ENCODE measurements at places on chromosomes 4 and X.

DNA sequence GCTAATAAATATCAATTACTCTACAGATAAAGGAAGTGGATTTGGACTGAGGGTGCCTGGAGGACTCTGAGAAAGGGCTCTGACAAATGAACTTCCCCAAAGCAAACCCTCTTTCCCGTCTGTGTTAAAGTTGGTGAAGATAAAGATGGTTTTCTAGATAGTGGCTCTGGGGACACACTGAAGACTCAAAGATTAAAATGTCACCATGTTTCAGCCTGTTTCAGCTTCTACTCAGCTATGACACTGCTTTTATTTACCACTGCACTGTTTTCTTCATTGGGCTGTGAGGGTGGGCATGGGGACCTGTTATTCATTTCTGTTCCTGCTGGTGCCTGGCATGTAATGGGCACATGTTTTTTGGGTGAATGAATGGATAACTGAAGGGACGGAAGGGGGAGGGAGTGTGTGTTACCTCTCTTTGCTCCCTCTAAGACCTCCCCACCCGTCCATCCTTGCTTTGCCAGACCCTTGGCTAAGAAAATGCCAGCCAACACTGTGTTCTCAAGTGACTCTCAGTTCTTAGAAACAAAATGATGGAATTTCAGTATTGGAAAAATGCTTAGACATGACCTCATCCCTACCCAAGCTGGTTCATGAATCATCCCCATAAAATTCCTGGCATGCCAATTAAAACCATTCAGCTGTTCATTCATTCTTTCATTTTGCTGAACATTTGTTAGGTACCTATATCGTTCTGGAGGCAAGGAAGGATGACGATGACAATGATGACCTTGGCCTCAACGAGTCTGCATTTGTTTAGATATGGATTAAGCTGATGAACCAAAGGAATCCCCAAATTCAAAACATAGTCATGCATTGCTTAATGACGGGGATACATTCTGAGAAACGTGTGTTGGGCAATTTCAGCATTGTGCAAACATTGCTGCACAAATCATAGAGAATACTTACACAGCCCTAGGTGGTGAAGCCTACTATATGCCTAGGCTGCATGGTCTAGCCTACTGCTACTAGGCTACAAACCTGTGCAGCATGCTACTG is 13.4 kb upstream of the STK32B start:
- DNase-seq: no peak

- no peak for DNase-seq
Measured at GRCh38 chr4:33714971-33715370, 2529.3 kb downstream of the ARAP2 start.

DNA sequence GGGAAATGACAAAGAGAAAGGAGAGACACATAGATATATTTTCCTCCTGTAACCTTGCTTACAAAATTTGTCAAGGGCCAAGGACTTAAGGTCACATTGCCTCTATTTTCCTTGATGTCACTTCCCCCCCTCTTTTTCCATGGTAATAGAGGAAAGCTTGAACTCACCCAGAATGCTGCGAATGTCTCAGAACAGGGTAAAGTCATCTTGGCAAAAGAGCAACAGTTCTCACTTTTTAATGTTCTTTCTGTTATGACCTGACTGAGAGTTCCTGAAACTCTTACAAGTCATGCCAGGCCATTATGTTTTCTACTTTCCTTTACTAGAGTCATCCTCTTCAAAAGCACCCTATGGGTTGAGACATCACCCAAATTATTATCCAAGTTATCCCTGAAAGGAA is 50.7 kb upstream of the PRDM5 start:
- DNase-seq: no peak

DNA sequence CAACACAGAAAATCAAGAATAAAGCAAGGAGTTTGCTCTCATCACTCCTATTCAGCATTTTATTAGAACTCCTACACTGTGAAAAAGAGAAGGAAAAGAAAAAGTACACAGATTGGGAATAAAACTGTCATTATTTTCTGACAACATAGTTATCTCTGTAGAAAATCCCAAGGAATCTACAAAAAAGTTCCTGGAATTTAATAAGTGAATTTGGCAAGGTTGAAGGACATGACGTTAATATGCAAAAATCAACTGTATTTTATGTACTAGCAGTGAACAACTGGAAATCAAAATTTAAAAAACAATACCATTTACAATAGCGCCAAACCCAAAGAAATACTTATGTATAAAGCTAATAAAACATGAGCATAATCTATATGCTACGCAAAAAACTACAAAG is 26.3 kb downstream of the CHIC2 start:
- DNase-seq: no peak

- no peak for DNase-seq
Measured at GRCh38 chrX:57595381-57595811, 3.6 kb downstream of the ZXDB start.

GRCh38 chr4:156889616-156890594 is 81.7 kb downstream of the PDGFC start:
- no peak for DNase-seq

GRCh38 chr4:4865705-4866123 is 6.2 kb downstream of the MSX1 start:
- DNase-seq: no peak

- no peak for DNase-seq
Measured at GRCh38 chr4:176584031-176584606, 208.6 kb downstream of the VEGFC start.

GRCh38 chr4:84483688-84484087 is 15.4 kb downstream of the NKX6-1 start:
- DNase-seq: no peak

GRCh38 chr4:86512631-86513030 is 81.5 kb upstream of the PTPN13 start:
- DNase-seq: no peak

DNA sequence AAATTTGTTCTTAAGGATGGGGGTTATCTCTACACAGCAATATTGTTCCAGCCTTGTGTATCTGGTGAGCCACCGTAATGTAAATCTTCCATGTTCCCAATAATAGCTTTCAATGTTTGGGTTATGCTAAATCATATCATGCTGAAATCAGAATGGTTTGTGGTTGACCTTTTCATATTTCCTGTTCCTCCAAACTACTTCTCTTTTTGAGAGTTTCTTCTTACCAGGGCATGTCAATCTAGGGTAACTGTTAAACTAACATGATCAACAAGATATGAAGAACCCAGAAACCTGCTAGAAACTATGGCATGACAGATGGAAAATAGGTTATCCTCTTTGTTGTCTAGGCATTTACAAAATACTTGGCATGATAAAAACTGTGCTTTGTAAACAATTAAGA is 22.0 kb downstream of the TNMD start:
- no peak for DNase-seq

DNA sequence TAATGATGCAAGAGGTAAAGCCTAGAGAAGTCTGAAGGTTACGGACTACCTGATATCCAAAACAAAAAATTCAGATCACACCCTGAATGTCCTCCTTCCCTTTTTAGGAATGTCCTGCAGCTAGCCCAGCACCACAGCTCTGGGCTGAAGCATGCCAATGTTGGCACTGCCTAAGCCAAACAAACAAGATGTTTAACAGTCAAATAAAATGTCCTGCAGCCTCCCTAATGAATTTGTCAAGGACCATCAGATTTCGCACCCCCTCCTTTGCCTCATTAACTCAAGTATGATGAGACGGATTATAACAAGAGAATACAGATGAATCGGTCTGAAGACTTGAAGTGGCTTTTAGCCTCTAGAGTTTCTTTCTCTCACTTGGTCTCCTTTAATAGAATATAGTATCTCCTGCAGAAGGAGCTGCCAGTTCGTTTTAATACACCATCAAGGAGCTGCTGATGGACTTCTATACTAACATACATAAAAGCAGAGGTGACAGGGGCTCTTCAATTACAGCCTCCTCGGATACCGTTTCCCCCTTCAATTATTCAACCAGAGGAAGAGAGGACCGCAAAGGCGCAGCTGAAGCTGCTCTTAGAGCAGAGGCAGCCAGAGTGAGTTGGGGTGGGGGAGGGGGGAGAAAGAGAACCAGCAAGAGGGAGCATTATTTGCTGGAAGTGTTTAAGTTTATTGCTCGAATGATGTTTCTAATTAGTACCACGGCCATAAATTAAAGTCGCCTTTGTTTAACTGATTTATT is 3.0 kb upstream of the MAB21L2 start:
- DNase-seq: no peak

GRCh38 chrX:13369256-13370030 is 49.6 kb upstream of the ATXN3L start:
- no peak for DNase-seq

GRCh38 chr4:168524006-168524405 is 27.2 kb downstream of the PALLD start:
- DNase-seq: no peak

DNA sequence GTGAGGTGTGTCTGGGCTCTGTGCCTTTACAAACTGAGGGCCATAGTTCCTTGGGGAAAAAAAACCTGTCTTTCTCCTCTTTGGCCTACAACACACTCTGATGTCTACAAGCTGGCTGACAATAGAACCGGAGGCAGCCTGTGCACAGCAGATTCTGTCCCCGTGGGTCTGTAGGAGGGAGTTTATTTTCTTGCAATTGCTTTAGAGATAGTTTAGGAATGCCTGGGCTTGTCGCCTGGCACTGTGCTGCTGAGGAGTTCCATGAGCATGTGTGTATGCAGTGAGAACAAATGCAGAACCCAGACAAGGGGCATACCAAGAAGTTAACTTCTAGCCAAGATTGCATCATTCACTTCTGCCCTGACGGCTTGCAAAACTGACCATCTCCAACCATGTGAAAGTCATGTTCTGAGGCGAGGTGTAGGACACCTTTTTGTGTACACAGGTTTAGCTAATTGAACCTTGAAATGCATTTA is 54.1 kb downstream of the CCNI start:
- no peak for DNase-seq

DNA sequence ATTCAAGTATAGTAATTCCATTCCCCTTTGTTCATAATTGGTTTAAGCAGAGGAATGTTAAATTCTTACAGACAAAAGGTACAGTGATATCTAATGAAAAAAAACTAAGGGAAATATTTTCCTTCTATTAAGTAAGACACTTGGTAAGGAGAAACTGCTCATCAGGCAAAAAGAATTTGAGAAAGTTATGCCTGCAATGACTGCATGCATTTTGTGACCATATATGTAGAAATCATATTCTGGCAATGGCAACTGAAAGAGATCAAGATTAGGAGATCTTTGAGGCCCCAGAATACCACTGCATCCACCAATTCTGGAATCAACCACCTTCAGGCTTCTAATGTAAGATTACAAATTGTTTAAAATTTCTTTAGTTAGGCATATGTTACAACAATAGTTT is 364.8 kb downstream of the PCDH10 start:
- DNase-seq: no peak

GRCh38 chr4:579543-580175 is 3.6 kb upstream of the TMEM271 start:
- no peak for DNase-seq

DNA sequence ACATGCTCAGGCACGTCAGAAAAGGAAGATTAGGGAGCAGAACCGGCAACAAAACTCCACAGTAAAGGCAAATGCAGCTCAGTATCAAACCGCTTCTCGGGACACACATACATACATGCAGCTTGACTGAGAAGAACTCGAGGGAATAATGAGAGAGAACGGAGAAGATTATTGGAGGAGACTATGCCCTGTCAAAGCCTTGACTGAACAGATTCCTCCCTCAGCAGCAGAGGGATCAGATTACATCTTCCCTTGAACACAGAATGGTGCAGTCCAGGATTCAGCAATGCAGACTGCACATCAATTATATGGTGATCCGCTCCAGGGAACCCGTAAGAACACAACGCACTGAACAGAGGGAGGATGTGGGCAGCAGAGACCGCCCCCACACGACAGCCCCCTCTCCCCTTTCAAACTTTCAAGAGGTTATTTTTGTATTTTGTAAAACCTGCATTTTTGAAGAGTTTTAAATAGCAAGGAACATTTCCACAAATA is 183.2 kb downstream of the FBXW7 start:
- no peak for DNase-seq

DNA sequence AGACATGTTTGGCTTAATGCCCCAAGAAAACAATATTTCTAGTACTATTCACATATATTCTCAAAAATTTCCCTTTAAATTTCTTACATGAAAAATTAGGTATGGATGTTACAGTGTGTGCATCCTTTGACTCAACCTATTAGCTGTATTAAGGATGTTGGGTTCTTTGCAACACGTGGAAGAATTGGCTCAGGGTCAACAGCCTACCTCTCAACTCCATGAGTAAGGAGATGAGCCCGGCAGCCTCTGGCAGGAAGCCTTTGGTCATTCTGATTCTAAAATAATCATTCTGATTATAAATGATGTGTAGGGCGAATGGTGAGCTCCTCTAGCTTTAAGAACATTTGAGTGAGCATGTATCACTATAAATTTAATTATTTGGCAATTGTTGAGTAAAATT is 148.0 kb upstream of the WDFY3 start:
- no peak for DNase-seq

DNA sequence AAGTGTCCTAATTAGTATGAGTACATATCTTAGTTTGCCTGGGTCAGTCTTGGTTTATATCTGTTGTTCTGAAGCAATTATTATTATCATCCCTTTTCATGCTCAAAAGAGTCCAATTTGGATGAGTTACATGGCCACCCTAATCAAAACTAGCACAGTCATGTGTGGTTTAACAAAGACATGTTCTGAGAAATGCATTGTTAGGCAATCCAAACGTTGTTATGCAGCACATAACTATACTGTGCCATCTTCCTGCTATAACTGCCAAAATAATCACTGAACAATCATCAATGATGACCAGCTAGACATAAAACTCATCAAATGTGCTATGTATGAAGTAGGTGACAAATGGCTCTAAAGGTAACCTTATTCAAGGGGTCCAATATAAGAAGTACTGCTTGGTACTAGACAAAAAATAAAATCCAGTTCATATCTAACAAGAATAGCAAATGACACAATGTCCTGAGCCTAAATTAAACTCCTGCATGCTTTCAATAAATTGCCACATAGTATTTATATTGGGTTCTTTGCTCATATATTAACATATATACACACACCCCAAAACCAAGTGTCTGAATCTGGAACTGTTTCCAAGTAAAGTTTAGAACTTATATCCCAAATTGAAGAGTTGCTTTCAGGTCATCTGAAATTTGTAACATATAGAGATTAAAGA is 41.9 kb downstream of the CNOT6L start:
- no peak for DNase-seq

- DNase-seq: no peak
Measured at GRCh38 chr4:176668324-176668723, 124.4 kb downstream of the VEGFC start.

DNA sequence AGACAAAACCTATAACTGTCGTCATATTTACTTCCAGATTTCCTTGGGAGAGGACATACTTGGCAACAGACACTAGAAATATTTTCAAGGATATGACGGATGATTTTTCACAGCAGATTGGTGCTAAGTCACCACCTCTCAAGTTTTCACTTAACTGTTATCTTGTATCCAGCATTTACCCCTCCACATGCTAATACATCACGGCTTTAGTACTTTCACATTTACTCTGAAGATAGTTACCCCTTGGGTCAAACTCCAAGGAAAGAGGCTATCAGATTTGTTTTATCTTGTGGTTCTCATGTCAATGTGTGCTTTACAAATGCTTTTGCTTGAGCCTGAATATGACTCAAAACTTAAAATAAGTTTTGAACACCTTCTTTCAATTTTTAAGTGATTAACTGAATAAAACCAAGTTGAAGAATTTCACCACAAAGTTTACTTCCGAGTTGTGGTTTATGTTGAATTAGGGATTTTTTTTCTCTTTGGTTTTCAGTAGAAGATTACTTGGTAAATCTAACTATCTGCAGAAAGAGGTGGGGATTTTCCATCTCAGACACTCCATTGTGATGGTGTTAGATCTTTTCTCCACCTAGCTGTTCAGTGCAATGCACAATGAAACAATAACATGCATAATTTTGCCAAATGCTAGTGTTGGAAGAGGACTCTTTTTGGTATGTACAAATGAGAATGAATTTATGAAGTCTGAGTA is 75.4 kb upstream of the FAT1 start:
- DNase-seq: no peak

GRCh38 chr4:75015627-75016026 is 82.7 kb downstream of the PARM1 start:
- no peak for DNase-seq

Data from activated CD8-positive, alpha-beta memory T cell treated with anti-CD3 and anti-CD28 coated beads for 1 hour (primary cell).